ENCODE measurements at places on chromosomes 7 and 10.

DNA sequence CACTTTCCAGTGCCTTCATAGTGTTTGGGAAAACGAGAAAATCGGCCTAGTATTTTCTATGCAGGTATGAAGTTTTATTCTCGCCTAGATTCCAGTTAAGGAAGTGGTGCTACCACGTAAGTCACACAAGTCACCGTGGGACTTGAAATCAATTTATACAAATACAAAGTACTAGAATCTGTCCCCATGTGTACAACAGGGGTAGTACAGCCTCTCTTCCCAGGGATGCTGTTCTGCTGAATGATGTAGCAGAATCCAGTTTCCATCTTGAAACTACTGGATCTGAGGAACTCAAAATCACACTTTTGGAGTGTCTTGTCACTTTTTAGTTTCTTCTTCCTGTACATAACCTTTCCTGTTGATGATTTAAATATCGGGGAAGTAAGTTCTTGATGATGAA is 129.4 kb downstream of the SFMBT2 start:
- H3K27ac ChIP-seq, result no peak overlapping the region
- no peak for DNase-seq
- no peaks in the 10 kb centered on the region for H3K27me3 ChIP-seq
- H3K36me3 ChIP-seq, result no peaks in the 10 kb centered on the region

- no peaks in the 10 kb centered on the region for H3K4me1 ChIP-seq
- peaks cover 10% of the 10 kb centered on the region for H3K27me3 ChIP-seq
- no peak overlapping the region for H3K27ac ChIP-seq
- no peaks in the 10 kb centered on the region for H3K36me3 ChIP-seq
- H3K4me3 ChIP-seq, result no peak overlapping the region
- DNase-seq, result no peak
Observed at GRCh38 chr10:112304267-112304859, 21.2 kb downstream of the TECTB start.

DNA sequence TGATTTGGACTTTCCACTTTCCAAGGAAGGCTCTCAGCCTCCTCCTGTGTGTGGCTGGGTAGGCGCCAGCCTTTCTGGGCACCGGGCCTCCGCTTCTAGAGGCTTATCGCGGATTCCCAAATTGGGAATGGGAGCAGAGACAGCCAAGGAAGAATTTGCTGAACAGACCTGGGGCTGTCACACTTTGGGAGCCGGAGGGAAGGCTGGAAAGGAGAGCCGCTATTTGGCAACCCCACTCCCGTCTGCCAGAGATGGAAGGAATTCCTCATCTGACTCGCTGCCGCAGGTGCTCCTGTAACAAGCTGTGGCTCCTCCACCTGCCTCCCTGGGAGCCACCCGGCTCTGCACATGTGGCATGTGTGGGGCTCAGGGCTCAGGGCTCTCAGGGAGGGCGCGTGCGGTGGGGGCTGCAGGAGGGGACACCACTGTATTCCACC is 50.8 kb upstream of the ECHDC3 start:
- H3K27me3 ChIP-seq, result no peaks in the 10 kb centered on the region
- H3K36me3 ChIP-seq, result no peaks in the 10 kb centered on the region
- no peak overlapping the region for H3K4me3 ChIP-seq
- no peak for DNase-seq
- no peak overlapping the region for H3K27ac ChIP-seq

DNA sequence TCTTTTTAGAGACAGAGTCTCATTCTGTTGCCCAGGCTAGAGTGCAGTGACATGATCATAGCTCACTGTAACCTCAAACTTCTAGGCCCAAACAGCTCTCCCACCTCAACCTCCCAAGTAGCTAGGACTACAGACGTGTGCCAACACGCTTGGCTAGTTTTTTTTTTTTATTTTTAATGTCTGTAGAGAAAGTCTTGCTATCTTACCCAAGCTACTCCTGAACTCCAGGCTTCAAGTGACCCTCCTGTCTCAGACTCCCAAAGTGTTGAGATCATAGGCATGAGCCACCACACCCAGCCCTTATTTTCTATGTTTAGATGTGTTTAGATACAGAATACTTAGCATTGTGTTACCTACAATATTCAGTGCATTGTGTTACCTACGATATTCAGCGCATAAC is 46.4 kb downstream of the KMT2E start:
- no peaks in the 10 kb centered on the region for H3K36me3 ChIP-seq
- peaks cover 42% of the 10 kb centered on the region for H3K4me1 ChIP-seq
- H3K27me3 ChIP-seq, result no peaks in the 10 kb centered on the region
- no peak overlapping the region for H3K4me3 ChIP-seq
- no peak overlapping the region for H3K27ac ChIP-seq

GRCh38 chr10:5737352-5737751 is 52.7 kb downstream of the TASOR2 start:
- DNase-seq, result no peak
- H3K36me3 ChIP-seq, result peaks cover 62% of the 10 kb centered on the region
- H3K4me3 ChIP-seq, result no peak overlapping the region
- no peaks in the 10 kb centered on the region for H3K27me3 ChIP-seq
- no peak overlapping the region for H3K27ac ChIP-seq
- no peaks in the 10 kb centered on the region for H3K4me1 ChIP-seq

DNA sequence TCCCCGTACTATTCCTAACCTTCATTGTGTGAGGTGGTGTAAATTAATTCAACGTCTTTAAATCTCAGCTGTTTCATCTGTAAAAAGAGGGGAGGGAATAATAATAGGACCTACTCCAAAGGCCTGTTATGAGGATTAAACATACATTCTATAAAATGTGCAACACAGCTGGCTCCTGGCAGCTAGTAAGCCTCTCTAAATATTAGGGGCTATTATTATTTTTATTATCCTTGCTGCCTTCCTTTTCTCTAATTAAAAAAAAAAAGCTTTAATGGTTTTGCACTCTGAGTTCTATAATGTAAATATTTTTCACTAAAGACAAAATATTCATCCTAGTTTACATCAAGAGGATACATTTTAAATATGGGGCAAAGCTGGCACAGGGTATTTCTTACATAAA is 19.5 kb downstream of the EXOC4 start:
- H3K4me1 ChIP-seq, result peaks cover 4% of the 10 kb centered on the region
- H3K27ac ChIP-seq, result no peak overlapping the region

GRCh38 chr10:97047083-97047736 is 138.5 kb downstream of the SLIT1 start:
- no peaks in the 10 kb centered on the region for H3K4me1 ChIP-seq
- no peak overlapping the region for H3K27ac ChIP-seq
- DNase-seq, result no peak
- H3K36me3 ChIP-seq, result no peaks in the 10 kb centered on the region

All from left lung (tissue), 14 donors.